ENCODE measurements at places on chromosomes 3 and 15. TPM values are rescaled to one million over a fixed set of nuclear protein-coding genes. Genes with fewer than 3 reads are reported as not detected.

ULK4 gene
- total RNA-seq = 8.3 TPM

IGSF11 gene
- 0.50 TPM for total RNA-seq

C2CD4A gene
- 2.4 TPM for total RNA-seq

PLA1A gene
- total RNA-seq = 1.3 TPM

DNA sequence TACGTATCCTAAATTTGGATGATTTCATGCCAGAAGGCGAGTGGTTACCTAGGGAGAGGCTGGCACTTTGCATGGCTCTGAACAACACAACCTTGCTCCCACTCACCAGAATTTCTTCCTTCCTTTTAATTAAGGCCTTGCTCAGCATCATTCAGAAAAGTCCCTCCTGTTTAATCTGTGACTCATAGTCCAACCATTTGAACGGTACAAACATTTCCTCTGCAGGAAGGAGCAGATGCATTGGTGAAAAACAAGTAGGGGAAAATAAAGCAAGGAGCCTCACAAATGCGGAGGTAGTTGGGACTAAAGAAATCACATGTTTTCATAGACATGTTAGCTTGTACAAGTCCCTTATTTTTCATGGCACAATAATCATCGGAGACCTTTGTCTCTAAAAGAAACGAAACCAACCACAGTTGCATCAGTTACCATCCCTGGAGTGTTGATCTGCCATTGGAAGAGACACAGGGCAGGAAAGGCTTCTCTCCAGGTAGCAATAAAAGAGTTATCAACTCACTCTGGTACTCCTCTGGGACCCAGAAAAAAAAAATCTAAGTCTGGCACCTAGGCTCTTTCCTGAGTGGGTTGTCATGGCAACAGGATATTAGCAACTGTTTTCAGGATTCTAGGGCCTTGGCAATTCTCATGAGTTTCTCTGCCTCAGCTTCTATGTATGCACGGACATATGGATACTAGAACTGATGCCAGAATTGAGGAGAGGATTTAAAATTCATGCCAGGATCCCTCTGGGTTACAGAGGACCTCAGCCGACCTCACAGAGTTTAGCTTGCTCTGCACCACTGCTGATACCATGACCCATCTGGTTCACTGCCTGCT is 255.4 kb upstream of the ARPP21 start:
- no peak for DNase-seq

GRCh38 chr3:101898752-101899169 is 49.4 kb downstream of the NFKBIZ start:
- DNase-seq = no peak

Data from colonic mucosa (tissue), 4 donors.